KBM-7 (cell line): ENCODE measurements at places on chromosomes 12 and 14.

DNA sequence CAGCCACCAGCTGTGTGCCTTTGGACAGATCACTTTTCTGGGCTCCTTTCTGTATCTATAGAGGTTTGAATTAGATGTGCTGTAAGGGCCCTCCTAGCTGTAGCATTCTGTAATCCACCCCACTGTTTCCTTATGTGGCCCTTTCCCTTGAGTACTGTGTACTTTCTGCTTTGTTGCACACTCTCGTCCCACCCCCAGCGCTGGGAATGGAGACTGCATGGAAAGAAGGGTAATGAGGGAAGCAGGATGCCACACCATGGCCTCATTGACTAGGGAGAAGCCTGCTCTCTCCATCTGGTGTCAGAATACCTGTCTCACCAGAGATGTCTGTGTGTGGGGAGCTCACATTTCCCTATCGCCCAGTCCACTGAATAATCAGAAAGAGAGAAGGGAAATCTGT, 13.6 kb upstream of the GALNT16 start:
- no peak for DNase-seq

- peak; percentile 57 for DNase-seq
These were observed at the start of gene IFI27L2 for GRCh38 chr14:94129111-94129757. IFI27L2 (minus strand) TSS chr14:94129604; CDS start chr14:94129564, 40 bp downstream.

- no peak for DNase-seq
These were observed 2.7 kb downstream of the ACTN1 start for GRCh38 chr14:68976160-68977067.

GRCh38 chr14:65461730-65462129, 49.2 kb downstream of the FUT8 start:
- peak; percentile 70 for DNase-seq
